ENCODE measurements at places on chromosomes 2 and 18. TPM values are rescaled to one million over a fixed set of nuclear protein-coding genes. Genes with fewer than 3 reads are reported as not detected.

The SLC30A3 gene
- polyA plus RNA-seq = not detected

The NR4A2 gene
- polyA plus RNA-seq = 22.7 TPM

The LYPD1 gene
- polyA plus RNA-seq = not detected

The MDH1B gene
- not detected for polyA plus RNA-seq

The KLHL29 gene
- polyA plus RNA-seq = 0.11 TPM

The RGPD8 gene
- polyA plus RNA-seq = 3.8 TPM

The SKOR2 gene
- polyA plus RNA-seq = not detected

The FBLN7 gene
- 0.20 TPM for polyA plus RNA-seq

The GPR45 gene
- not detected for polyA plus RNA-seq

The ASB3 gene
- 14.7 TPM for polyA plus RNA-seq

The DPP4 gene
- polyA plus RNA-seq = 1.3 TPM

The KRTCAP3 gene
- 1.6 TPM for polyA plus RNA-seq

The NPPC gene
- not detected for polyA plus RNA-seq

The RND3 gene
- polyA plus RNA-seq = not detected

The NEU2 gene
- polyA plus RNA-seq = not detected

The PTPRM gene
- 0.61 TPM for polyA plus RNA-seq

The CCDC68 gene
- not detected for polyA plus RNA-seq

The ZCCHC2 gene
- 2.9 TPM for polyA plus RNA-seq

The DNER gene
- polyA plus RNA-seq = not detected

The PMS1 gene
- 20.1 TPM for polyA plus RNA-seq

The REG3A gene
- polyA plus RNA-seq = not detected

The YPEL5 gene
- 194 TPM for polyA plus RNA-seq

The FKBP1B gene
- 3.9 TPM for polyA plus RNA-seq

The EMILIN1 gene
- 0.61 TPM for polyA plus RNA-seq

The MYO7B gene
- polyA plus RNA-seq = 1.1 TPM

The GPR39 gene
- polyA plus RNA-seq = not detected

The AGFG1 gene
- 10.1 TPM for polyA plus RNA-seq

The INHBB gene
- not detected for polyA plus RNA-seq

The QPCT gene
- polyA plus RNA-seq = 1.8 TPM

The LYG2 gene
- polyA plus RNA-seq = not detected

The CGREF1 gene
- not detected for polyA plus RNA-seq

The PRSS56 gene
- not detected for polyA plus RNA-seq

The MLPH gene
- not detected for polyA plus RNA-seq

The IL36A gene
- polyA plus RNA-seq = not detected

All from IgD-negative memory B cell (primary cell).